ENCODE measurements at places on chromosomes 7 and 10.
A peak's percentile ranks its signal among the peaks of the same experiment; 100 is the strongest.

DNA sequence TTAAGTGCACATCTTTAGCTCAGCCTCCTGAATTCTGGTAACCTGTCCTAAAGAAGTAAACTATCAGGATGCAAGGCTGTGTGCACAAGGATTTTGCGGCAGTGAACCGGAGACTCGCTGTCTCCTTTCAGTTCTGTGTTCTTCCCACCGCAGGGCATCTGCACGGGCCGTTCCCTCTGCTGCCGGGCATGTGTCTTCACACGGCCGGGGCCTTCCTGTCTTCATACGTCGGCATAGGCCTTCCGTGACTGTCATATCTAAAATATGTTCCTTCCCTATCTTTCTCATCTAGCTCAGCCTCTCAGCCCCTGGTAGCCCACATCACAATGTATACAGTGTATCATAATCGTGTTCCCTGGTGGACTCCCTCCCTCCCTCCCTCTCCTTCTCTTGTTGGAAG is 16.4 kb downstream of the PALD1 start:
- no peak for DNase-seq

DNA sequence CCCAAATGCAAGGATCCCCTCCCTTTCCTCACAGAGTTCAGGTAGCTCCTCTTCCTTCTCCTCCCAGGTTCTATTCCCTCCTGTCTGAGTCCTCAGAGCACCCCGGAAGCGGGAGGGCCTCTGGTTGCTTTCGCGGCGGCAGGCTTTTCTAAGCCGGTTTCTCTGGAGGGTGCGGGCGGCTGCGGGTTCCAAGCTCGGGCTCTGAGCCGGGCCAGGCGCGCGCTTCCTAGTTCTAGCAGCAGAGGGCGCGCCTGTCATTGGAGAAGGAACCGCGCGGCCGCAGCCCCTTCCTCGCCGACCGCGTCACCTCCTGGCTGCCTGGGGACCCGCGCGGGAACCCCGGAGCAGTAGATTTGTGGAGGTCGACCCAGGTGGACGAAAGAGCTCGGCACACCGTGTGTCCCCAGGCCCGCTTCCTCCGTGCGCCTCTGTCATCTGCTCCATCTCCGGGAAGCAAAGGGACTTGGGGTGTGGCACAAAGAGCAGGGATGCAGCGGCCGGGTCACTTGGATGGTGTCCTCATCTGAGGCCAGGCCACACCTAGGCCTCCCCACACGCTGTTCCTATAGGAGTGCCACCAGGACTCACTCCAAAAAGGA is 389.0 kb upstream of the PODXL start:
- DNase-seq, result peak; percentile 9

DNA sequence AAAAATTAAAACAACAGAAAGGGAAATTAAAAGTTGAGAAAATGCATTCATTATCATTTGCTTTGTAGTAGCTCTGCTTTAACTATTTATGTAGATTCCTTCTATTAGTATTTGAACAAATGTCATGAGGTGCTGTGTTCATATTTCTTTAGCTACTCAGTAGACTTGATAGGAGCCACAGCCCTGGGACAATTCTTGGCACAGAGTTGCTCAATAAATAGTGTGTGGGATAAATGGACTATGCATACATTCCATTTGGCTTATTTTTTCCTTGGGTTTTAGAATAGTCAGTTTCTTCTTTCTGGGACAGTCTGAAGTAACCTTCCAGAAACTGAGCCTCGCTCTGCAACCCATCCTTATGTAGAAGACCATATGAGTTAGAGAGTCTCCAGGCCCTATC is 13.4 kb downstream of the RPP30 start:
- no peak for DNase-seq

DNA sequence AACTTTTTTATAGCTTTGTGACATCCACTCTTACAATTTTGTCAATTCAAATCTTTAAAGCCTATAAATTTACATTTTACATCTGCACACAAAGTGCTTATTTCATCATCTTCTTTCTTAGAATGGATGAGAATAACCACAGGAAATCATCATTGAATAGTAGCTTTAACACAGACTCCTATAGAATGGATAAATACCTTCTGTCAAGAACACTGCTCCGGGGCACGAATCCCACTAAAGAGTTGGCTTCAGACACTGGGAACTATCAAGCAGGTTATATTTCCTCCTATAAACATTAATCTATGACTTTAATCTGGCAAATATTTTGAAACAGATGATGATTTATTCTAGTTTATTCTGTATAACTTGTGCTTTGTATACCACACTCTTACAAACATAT is 269.7 kb upstream of the TPK1 start:
- DNase-seq, result no peak

- no peak for DNase-seq
These were observed 5.6 kb downstream of the POLR3A start for GRCh38 chr10:78023741-78024140.

GRCh38 chr7:23759671-23760391 is 49.8 kb downstream of the STK31 start:
- peak; percentile 25 for DNase-seq

DNA sequence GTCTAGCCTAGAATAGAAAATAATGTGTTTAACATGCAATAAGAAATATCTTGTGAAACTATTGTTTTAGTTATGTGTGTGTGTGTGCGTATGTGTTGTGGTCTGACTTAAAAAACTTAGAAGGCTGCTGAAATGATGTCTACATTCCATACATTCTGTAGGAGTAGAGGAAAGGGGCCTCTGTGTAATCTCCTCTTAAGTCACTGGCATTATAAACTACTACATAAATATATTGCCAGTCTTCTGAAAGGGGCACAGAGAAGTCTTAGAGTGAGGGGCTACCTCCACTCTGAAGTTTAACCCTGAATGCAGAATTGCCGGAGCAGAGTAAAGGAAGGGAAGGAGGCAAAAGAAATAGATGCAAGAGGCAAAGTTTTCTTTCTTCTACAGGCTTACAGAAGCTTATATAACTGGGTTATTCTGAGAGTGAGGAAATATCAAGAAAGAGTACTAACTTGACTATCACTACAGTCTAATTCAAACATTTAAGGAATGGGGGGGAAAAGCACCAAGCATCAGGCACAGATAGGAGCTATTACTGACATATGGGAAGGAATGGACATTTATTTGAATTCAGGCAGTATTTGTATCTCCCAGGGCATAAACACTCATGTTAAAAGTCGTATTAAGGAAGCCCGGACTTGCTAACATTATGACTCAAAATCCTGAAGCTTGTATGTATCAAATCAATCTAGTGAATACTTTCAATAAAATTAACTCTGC is 75.7 kb downstream of the DNAJC1 start:
- no peak for DNase-seq

DNA sequence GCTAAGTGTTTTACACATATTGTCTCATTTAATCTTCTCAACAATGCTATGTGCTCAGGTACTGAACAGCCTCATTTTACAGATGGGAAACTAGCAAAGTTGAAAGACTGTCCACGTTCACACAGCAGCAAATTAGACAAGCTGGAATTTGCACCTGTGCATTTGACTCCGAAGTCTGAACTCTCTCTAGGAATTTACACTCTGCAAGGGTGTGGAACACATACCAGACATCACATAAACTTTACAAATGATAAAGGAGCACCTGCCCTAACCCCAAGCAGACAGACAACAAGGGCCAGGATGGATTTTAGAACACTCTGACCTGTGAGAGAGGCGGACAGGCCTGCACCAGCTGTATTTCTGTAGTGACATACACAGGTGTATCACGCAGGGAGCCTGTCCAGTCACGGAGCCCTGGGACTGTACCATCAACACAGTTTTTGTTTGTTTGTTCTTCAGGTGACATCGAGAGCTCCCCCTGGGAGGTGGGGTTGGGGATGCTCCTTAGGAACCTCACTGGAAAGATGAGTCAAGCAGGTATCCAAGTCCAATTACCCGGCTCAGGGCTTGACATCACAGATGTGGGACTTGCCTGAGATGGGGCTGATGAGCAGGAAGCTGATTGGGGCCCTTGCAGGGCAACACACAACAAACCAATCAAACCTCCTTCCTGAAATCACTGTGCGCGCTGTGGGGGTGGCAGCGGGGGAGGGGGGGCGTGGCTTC is 31.0 kb downstream of the MKI67 start:
- DNase-seq, result no peak

- DNase-seq, result no peak
These were observed 40.5 kb downstream of the ITIH5 start for GRCh38 chr10:7626283-7626682.

GRCh38 chr10:74875966-74876365 is 49.6 kb downstream of the KAT6B start:
- no peak for DNase-seq

GRCh38 chr7:23357190-23358093 is 58.3 kb downstream of the MALSU1 start:
- DNase-seq, result peak; percentile 39

- no peak for DNase-seq
These were observed 19.0 kb downstream of the GARS1 start for GRCh38 chr7:30613366-30614325.

- DNase-seq, result no peak
These were observed 2.1 kb downstream of the CAV1 start for GRCh38 chr7:116526897-116527296.

DNA sequence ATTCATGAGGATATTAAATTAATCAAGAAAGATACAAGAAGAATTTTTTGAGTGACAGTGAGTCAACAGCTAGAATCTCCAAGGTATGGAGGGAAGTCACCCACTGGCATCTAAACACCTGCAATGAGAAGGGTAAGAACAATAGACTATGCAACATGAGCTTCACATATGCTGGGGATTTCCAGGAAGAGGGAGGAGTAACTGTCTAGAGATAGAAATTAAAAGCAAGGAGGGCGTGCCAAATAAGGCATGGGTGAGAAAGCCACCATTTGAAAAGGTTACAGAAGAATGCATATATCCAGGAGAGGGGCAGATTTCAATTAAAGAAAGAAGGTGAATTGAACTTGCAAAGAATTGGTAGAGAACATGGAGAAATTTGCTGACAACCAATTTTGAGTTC is 365.7 kb downstream of the GPR37 start:
- DNase-seq, result no peak

- DNase-seq, result no peak
These were observed 130.8 kb downstream of the DNAJB6 start for GRCh38 chr7:157467496-157468212.

DNA sequence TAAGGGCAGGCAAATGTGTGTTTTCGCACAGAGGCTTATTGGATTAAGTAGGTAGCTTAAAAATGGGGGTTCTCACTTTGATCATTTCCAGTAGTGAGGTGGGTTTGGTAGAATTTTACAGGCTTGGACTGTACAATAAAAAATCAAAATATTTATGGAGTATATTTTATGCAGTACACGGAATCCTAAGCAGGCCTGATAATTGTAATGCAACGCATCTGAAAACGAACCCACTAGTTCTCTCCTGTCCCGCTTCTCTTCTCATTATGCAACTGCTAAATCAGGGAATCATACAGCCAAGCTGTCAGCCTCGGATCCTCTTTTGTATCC is 377 bp upstream of the POLR1F start:
- no peak for DNase-seq

- DNase-seq, result no peak
These were observed 60.3 kb downstream of the TBXAS1 start for GRCh38 chr7:139889186-139889871.

DNA sequence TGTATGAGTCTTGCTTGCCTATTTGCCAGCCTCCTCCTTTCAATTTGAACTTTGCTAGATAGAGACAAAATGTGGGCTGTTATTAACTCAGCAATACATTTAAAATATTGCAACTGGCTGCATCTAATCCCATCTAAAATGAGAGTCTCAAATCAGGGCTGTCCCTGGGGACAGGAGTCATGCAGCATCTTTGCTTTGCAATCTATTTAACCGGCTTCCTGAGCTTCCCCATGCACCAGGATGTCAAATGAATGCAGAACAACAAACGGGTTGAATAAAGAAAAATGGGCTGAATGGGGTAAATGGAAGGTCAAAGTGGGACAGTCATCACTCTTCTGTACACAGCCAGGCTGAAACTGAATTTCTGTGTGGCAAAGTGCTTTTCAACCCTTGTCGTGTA is 89.2 kb downstream of the AOAH start:
- DNase-seq, result no peak

GRCh38 chr10:42697926-42698325 is 59.6 kb upstream of the ZNF33B start:
- DNase-seq, result no peak

DNA sequence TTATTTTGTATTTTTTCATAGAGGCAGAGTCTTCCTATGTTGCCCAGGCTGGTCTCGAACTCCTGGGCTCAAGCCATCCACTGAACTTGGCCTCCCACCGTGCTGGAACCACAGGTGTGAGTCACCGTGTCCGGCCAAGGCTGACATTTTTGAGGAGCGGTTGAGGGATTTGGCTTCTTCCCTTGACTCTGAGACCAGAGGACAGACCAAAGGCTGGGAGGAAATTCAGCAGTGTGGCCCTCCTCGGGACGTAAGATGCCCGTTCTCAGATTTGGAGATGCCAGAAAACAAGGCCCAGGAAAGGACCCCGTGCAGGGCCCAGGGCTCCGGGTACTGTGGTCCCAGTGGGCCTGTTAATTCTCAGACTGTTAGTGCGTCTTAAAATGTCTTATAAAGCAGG is 146.2 kb downstream of the WDR37 start:
- DNase-seq, result no peak

DNA sequence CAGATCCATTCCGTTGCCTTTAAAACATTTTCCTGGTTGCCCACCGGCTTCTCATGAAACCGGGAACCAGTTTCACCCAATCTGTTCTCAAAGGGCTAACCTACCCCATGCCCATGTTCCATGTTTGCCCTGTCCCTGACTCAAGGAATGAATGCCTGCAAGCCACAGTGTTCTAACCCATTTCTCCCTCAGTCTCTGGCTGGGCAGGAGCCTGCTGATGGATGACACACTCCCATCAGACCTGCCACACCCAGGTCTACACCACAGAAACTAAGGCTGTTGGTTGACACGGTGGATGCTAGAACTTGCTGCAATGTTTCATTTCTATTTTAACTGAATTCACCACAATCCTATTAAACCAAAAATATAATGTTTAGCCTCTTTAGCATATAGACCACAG is 15.6 kb downstream of the CLRN3 start:
- DNase-seq, result no peak

DNA sequence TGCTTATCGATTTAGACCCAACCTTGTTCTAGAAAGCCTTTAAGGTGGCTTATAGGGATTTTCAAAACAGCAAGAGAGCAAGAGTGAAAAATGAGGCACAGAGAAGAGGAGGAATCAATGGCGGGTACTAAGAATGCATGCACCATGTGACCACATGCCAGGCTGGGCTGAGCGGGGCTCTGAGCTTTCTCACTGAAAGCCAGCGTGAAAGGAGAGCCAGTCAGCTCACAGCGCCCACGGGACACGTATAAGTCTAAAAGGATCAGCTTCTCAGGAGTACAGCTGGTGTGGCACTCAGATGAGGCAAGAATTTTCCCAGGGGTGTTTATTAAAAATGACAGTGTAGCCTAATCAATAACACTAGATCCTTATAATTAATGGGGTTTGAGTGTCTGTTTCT is 114.3 kb downstream of the SLIT1 start:
- no peak for DNase-seq

DNA sequence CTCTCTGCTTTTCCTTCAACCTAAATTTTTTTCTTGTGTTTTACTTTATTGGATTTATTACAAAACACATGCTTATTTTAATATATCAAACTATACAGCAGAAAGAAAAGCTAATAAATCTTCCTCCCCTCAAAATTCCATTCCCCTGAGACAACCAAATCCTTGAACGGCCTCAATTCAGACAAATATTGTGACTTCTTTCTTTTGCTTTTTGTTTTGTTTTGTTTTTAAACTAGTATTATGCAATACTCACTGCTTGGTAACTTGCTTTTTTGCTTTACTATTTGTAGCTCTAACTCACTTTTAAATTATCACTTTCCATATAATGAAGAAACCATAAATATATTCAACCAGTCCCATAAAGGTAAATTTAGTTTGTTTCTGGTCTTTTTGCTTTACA is 59.4 kb upstream of the CDK1 start:
- no peak for DNase-seq
